ENCODE measurements at places on chromosomes 2 and 18.

DNA sequence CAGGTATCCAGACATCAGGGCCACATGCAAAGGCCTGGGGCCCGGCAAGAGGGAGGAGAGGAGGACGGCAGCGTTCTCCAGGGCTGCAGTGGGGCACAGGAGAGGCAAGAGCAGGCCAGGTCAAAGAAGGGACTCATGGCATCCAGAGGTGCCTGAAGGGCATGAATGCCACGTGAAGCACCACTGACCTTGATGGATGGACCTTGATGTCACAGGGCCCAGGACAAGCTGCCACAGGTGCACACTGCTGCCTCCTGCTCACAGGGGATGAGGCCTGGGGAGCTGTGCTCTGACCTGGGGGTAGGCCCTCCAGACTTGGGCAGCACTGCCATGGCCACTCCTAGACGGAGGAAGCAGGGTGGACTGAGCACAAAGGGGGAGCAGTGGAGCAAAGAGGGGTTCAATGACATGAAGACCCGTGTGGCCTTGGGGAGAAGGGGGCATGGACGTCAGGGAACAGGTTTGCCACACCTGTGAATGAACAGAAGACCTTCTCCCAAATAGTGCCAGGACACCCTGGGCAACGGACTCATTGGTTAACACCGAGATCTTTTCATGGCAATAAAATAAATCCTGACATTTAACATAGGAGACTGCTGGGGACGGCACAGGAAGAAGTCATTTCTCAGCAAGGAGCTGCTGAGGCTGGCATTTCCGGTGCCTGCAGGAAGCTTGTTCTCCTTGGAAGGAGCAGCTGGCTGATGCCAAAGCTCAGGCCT is 65.6 kb downstream of the EMX1 start:
- DNase-seq: no peak

DNA sequence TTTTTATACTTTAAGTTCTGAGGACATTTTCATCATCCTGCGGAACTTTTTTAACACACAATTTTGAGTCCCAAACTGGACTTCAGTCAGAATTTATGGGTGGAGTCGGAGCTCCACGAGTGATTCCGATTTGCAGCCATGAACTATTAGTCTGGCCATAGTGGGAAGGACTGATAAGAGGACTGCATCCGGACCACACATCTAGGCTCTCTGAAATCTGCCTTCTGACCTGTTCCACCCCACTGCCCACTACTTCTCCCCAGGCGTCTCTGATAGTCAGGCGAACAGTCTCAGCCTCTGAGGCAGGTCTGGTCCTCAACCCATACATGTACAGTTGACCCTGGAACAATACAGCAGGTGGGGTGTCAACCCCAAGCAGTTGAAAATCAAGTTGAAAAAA is 5.2 kb downstream of the MRPL35 start:
- no peak for DNase-seq

DNA sequence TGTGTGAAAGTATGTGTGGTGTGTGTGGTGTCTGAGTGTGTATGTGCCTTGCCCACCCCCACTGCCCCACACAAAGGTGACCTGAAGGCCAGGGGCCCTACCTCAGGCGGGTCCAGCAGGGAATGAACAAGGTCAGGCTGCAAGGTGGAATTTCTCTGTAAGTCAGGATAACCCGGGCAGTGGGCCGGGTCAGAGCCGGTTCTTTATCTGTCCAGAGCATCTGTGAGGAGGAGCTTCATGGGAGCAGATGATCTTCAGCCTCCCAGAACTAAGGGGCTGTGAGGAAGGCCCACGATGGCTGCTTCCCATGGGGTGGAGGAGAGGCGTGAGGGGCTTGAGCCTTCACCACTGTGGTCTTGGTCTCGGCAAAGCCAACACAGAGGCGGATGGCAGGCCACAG is 150.3 kb downstream of the TFCP2L1 start:
- DNase-seq: no peak

DNA sequence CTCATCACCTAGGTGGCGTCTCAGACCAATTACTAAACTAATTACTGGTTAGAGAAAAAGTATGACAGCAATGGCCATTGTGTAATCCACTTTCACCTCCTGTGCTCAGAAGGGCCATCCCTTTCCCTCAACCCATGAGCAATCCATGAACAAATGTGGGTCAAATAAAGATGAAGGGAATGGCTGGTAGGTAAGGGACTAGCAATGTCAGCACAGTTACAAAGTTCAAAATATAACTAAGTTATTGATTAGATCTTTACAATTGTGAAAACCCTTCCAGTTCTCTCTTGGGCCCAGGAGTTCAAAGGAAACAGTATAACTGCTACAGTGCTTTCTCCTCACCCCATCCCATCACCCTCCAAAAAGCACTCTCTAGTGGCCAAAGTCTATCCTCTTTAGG is 98.3 kb downstream of the DTNA start:
- DNase-seq: no peak

GRCh38 chr2:85684380-85684779 is 9.8 kb upstream of the GNLY start:
- no peak for DNase-seq

GRCh38 chr2:48397846-48398245 is 132.1 kb upstream of the STON1 start:
- DNase-seq: no peak

- DNase-seq: no peak
Observed at GRCh38 chr18:48136051-48136826, 205.8 kb upstream of the SMAD2 start.

- DNase-seq: no peak
Observed at GRCh38 chr2:219871351-219871750, 243.9 kb downstream of the SLC4A3 start.
